ENCODE measurements at places on chromosomes 7 and 10. TPM values are rescaled to one million over a fixed set of nuclear protein-coding genes. Genes with fewer than 3 reads are reported as not detected.

Gene SPRN
- total RNA-seq, result not detected

Gene DOCK1
- 28.9 TPM for total RNA-seq

Gene CALD1
- 152 TPM for total RNA-seq

Gene CPA2
- not detected for total RNA-seq

Gene STEAP4
- total RNA-seq, result 0.02 TPM

Gene AKR1E2
- not detected for total RNA-seq

GRCh38 chr10:32199714-32200394 is 143.6 kb upstream of the KIF5B start:
- no peak for DNase-seq

DNA sequence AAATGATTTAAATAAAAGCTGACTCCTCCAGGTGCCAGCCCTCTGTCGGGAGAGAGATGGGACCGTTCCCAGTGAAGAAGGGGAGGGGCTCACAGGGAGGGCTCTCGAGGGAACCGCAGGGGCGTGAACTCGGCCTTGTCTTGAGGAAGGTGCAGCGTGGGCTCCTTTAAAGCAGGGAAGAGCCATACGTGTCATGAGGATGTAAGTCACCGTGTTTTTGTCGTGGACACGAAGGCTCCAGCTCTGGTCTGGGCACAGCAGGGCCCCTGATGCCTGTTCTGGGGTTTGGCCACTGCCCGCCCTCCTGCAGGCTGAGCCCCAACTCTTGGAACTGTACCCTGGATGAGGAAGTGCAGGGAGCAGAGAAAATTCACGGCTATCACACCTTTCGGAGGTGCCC is 45.0 kb downstream of the JAKMIP3 start:
- DNase-seq, result no peak

- peak; percentile 35 for DNase-seq
Observed at GRCh38 chr10:30000802-30001571, 58.4 kb downstream of the JCAD start.

GRCh38 chr10:32687116-32687515 is 241.2 kb downstream of the CCDC7 start:
- DNase-seq, result no peak

- DNase-seq, result no peak
Observed at GRCh38 chr7:91435381-91436059, 171.3 kb downstream of the FZD1 start.

- DNase-seq, result no peak
Observed at GRCh38 chr10:67036808-67037207, 111.0 kb downstream of the LRRTM3 start.

GRCh38 chr10:132471484-132471883 is 66.1 kb upstream of the INPP5A start:
- no peak for DNase-seq

GRCh38 chr7:134925766-134926165 is 60.5 kb upstream of the AGBL3 start:
- DNase-seq, result no peak

DNA sequence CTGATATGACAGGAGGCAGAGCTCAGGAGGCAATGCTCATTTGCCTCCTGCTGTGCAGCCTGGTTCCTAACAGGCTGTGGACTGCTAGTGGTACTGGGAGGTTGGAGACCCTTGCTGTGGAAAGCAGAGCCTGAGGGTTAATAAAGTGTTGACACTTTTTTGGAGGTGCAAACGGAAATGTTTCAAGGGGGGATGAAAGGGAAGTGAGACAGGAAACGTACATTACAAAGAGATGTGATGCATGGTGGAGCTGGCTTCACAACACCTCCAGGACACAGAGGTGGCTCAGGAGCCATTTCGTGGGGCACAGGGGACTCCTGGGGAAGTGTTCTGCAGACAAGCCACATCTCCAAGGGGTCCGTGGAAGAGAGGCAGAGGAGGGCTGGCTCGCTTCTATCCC is 137.6 kb upstream of the SVIL start:
- no peak for DNase-seq

DNA sequence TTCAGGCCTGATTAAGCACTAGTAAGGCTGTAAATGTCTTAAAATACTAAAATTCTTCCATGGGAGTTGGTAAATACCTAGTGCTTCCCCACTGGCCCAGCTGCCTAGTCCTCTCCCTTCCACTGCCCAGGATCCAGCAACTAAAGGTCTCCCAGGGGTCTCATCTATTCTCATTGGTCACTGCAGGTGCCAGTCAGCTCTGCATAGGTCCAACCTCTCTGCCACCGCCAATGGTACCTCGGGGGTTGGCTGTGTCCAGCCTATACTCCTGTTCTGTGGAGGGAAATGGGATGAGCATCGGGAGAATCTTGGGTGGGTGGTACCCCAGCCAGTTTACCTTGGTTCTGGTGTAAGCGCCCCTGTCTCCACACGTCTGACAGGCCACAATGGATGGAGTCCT is 6.1 kb upstream of the CREB5 start:
- DNase-seq, result peak; percentile 45

GRCh38 chr7:15658247-15658646 is 28.2 kb downstream of the MEOX2 start:
- no peak for DNase-seq

GRCh38 chr7:120996333-120996987 is 7.9 kb downstream of the CPED1 start:
- peak; percentile 89 for DNase-seq

DNA sequence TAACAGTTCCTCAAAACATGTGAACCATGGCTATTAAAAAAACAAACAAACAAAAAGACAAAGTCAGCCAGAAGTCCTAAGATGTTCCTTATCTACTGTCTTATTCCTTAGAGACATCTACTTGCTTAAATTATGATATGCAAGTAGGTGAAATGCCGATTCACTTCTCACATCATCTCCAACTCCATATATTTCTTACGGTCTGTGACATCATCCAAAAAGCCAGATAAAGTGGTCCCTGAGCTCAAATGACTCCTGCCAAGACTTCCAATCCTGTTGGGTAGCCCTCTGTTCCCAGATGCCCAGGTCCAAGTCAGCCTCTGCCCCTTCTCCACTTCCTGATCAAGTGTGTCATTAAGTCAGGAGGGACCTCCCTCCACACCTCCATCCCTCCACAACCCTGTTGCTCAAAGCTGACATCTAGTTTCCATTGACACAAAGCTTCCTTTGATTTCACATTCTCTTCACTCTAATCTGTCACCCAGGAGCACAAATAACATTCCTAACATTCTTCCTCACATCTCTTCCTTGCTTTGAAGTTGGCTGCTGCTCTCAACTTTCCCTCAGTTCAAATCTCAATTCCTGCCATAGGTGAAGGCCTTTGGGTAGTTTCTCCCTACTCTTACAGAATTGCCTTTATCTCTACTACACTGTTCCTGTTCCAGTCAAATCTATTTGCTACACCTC is 56.1 kb upstream of the PDLIM1 start:
- DNase-seq, result no peak

GRCh38 chr7:148919859-148920258 is 35.8 kb upstream of the EZH2 start:
- DNase-seq, result no peak

GRCh38 chr7:47719675-47720074 is 137.8 kb upstream of the TNS3 start:
- DNase-seq, result no peak

DNA sequence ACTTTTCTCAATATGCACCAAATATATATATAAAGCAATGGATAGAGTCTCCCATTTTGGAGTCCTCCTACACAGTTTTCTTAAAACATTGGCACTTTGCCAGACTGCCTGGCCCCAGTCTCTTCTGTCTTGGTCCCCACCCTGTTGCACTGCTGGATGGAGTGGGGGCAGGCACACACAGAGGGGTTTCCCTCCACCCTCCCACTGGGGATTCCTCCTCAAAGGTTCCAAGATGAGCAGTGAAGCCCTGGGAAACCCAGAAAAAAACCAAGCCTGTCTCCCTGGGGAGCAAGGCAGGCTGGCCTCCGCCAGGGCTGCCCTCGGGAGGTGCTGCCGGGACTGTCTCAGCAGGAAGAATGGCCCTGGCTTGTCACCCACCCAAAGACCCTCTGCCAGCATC is 68.0 kb downstream of the SH3PXD2A start:
- DNase-seq, result no peak

DNA sequence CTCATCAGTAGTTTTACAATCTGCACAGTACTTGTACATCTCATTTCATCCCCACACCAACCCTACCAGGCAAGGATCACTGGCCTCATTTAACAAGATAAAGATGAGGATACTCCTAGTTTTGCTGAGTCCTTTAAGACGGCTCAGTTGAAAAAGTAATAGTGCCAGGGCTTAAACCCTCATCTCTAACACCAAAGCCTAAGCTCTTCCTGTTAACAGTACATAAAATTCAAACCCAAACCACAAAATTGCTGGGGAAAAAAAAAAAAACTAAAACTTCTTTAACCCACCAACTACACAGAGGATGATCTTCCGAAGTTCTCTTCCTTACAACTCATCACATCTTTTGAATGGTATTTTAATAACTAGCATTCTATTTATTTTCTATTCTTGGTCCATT is 1.3 kb downstream of the SAR1A start:
- DNase-seq, result no peak

- no peak for DNase-seq
Observed at GRCh38 chr7:12130609-12131008, 80.5 kb upstream of the TMEM106B start.

DNA sequence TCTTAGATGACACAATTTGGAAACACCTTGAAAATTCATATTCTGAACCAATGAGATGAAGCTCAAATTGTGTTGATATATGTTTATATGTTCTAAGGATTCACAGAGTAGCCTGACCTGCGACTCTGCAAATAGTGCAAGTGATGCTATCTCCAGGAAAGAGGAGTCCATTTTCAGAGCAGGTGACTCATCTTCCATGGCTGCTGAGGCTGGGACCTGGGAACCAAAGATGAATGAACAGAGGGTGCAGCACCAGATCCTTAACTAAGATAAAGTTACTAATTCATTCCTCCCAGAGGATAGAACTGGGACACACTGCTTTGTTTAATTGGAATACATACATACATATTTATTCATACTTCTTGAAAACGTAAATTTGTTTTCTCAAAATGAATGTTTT is 240.6 kb upstream of the SEMA3C start:
- DNase-seq, result no peak

DNA sequence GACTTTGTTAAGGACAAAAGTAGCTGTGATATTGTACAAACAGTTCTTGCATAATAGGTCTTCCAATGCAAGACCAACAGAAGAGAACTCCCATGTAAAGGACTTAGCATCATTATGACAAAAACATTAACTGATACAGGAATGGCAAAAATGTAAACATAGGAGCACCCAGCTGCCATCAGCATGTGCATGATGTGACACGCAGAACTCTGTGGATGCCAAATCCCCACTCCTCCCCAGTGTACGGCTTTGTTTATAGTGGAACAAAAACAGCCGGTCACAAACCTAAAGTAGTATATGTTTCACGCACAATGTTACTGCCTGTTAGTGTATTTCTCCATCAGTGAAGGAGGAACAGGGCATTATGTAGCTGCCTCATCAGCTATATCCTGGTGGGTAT is 316.0 kb upstream of the AOAH start:
- DNase-seq, result peak; percentile 63
